ENCODE measurements at places on chromosomes 7 and 10.
A peak's percentile ranks its signal among the peaks of the same experiment; 100 is the strongest.

DNA sequence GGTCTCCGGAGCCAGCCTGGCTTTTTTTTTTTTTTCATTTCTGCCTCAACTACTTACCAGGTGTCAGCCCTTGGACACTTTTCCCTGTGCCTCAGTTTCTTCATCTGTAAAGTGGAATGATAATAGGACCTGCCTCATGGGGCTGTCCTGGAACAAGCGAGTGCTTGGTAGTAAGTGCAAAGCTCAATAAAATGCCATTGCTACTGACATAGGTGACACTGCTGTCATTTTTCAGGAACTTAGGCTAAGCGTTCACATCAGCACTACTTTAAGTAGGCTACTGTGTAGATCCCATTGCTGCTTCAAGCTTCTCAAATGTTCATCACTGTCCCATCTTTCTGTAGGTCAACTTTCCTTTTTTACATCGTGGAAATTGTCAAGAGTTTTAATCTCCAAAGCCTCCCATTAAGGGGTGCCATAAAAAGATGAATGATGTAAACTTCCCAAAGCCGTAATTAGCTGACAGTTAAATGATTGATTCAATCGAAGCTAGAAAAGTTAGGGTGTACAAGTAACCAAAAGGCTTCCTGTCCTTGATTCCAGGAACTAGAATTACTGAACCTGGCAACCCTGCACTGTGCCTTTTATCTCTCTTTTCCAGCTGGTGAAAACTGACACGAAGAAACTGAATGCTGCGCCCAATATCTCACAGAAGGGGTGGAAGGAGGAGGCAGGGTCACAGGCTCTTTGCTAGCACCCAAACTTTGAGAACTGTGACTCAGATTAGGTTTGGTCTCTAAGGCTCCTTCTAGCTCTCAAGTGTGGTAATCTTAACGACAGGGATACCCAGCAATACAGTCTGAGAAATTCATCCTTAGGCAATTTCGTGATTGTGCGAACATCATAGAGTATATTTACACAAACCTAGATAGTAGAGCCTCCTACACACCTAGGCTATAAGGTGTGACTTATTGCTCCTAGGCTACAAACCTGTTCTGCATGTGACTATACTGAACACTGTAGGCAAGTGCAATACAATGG lies 861 bp upstream of the USP6NL start:
- peak; percentile 18 for DNase-seq

DNA sequence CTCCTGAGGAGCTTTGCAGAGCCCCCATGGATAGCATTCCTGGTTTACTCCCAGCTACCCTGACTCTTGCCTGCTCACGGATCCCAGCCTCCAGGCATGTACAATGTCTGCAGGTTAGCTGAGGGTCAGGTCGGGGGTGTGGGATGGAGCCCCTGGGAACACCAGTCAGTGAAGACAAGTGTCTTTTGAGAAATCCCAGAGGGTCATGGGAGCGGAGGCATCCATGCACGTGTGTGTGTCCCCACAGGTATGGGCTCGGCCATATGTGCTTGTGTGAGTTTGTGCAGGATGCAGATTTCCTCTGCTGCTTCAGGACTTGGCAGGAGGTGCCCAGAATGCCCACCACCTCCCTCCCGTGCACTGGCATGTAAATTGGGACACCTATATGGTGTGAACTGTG lies 28.3 kb upstream of the EN2 start:
- no peak for DNase-seq

DNA sequence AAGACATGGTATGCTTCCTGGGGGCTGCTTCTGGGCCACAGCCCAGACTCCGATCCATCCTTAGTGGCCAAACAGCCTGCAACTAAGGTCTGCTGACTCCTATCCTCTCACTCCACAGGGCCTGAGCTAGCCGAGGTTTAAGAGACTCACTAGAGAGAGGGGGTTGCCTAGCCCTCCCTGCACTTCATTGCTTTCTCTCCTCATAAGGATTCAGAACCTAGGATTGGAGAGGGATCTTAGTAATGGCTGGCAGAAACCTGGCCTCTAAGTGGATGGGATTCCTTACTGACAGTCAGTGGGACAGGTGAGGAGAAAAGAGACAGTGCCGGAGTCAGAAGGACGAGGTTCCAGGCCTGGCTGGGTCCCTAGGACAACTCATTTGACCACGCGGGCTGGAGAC lies 8.2 kb upstream of the DDIT4 start:
- no peak for DNase-seq

DNA sequence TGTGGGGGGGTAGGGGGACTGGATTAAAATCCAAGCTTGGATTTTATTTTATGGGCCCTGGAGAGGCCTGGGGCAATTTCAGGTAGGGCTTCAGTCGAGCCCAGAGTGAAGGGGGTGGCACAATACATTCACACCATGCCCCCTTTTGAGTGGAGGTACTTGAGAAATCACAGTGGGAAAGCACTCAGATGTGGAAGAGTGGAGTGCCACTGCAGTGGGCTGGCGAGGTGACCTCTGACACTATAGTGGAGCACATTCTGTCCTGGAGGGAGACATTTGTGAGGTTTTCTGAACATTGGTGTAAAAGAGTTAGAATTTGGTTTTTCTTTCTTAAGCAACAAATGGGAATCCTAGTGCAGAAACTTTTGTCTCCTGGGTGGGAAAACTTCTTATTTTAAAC lies 143.2 kb downstream of the WNT2 start:
- no peak for DNase-seq

GRCh38 chr10:7933262-7933661 lies 115.0 kb downstream of the TAF3 start:
- no peak for DNase-seq

DNA sequence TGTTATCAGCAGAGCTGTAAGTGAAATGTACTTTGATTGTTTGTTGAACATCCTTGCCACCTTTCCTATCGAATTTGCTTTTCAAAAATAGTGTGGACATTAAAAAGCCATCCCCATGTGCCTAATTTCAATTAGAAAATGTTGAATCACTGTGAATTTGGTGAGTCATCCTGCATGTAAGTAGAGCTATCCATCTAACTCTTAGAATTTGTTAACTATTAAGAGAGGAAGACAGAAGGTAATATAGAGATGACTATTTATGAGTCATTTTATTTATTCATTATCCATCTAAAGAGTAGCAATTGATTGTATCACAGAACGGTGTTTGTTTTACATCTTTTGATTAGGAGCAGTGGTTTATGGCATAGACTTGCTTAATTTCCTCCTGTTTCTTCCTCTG lies 154.7 kb downstream of the MGMT start:
- DNase-seq, result no peak

GRCh38 chr10:125721035-125721434 lies 1.5 kb downstream of the EDRF1 start:
- no peak for DNase-seq

GRCh38 chr10:124713679-124714255 lies 30.4 kb downstream of the FAM53B start:
- DNase-seq, result no peak

GRCh38 chr7:1839701-1840100 lies 169.6 kb downstream of the ELFN1 start:
- DNase-seq, result no peak

DNA sequence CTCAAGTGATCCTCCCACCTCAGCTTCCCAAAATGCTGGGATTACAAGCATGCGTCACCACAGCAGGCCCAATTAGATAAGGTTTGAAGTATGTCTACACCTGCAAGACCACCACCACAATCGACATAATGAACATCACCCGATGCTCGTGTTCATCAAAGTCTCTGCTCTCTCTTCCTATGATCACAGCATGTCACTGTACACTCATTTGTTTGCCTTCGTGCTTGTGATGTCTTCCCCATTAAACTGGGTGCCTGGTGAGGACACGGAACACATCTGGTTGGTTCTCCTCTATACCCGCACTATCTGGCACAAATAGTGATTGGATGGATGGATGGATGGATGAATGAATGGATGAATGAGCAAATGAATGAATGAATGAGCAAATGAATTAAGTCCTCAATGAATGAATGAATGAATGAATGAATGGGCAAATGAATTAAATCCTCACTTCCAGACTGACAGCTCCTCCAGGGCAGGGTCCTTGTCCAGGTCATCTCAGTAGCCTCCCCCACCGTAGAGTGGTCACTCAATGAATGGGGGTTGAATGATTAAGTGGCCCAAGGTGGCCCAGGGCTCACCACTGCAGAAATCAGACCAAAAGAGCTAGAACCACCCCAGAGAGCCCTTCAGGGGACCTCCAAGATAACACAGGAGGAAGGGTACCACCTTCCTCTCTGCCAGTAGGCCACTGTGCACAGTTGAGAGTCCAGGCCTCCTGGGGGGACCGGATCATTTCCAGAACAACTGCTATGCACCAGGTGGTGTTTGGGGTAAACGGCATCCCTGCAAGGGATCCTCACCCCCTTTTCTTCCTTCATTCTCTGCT lies 101.9 kb upstream of the TNRC18 start:
- DNase-seq, result peak; percentile 14

DNA sequence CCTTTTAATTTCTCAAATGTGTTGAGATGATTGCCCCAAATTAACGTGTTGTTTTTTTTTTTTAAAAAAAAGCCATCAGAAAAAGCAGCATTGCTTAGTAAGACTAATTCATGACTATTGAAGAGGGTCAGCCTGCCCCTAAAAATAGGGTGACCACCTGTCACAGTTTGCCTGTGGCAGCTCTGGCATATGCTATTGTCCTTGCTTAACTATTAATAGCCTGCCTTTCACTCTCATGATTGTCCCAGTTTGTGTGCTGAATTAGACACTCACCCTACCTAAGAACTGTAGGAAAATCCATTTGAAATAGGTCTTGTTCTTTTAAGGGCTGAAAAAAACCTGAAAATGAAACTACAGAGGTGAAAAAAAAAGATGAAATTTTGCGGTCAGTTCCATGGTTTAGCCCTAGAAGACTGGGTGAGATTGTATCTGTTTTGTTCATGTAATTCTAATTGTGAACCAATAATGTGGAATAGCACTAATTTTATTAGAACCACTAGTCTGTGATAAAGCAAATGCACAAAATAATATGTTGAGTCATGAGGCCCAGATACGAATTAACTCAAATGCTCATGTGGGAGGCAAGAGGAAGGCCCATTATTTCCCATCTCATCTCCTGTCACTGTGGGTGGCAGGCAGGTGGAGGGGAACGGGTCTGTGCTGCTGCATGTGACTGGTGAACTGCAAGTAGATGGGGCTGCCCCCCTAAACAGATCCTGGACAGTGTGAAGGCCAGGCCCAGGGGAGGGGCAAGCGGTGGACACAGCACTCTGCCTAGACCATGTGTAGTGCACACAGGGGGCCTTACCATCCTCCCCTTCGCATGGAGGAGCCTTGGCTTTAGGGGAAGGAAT lies 265.4 kb upstream of the NFE2L3 start:
- no peak for DNase-seq

DNA sequence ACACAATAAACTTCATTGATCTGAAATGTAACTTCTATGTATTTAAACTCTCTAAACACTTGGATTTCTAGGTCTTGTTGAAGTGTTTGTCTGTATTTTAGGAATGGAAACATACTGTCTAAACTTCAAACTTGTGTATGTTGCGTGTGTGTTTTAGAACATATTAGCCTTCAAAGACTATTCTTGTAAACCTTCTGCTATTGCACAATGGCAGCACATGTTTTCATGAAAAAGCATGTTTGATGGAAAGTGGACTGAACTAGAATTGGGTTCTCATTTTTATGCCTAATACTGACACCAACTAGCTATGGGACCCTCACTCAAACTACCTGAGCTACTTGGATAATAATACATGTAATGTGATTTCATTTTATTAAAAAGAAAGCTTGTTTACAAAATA lies 592.6 kb downstream of the IPMK start:
- no peak for DNase-seq

GRCh38 chr7:14691597-14692203 lies 210.9 kb downstream of the DGKB start:
- peak; percentile 73 for DNase-seq

- DNase-seq, result no peak
Measured at GRCh38 chr10:13703101-13703818, 116.5 kb downstream of the PRPF18 start.

DNA sequence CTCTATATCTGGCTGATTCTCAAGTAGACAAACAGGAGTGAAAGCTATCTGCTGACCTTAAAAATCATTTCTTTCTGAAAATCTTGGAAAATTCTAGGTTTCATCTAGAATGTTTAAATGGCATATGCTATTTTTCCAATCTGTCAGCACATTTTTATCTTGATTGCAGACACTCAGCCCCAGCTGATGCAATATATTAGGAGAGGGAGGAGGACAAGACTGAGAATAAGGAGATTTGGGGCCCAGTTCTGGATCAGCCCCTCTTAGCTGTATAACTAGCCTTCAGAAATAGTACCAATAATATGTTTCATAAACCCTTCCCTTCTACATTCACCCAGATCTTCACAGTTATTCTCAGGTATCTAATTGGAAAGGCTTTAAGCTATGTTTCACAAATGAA lies 131.2 kb downstream of the HDAC9 start:
- DNase-seq, result peak; percentile 59

DNA sequence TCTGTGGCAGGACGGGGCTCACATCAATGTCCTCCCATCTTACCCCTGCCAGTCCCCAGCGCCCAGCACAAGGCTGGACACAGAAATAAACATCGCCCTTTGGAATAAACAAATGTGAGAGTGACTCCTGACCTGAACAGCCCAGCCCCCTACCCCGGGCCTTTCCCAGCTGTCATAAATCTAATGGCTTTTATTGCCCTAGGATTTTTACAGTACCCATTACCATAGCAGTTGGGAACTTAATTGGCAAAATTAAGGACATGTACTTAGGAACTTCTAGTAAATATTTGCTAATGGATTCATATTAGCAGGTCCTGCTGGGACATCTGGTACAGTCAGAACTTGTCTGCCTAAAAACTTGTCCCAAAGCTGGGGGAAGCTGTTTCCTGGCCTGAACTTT lies 76.6 kb downstream of the GLRX3 start:
- DNase-seq, result no peak

DNA sequence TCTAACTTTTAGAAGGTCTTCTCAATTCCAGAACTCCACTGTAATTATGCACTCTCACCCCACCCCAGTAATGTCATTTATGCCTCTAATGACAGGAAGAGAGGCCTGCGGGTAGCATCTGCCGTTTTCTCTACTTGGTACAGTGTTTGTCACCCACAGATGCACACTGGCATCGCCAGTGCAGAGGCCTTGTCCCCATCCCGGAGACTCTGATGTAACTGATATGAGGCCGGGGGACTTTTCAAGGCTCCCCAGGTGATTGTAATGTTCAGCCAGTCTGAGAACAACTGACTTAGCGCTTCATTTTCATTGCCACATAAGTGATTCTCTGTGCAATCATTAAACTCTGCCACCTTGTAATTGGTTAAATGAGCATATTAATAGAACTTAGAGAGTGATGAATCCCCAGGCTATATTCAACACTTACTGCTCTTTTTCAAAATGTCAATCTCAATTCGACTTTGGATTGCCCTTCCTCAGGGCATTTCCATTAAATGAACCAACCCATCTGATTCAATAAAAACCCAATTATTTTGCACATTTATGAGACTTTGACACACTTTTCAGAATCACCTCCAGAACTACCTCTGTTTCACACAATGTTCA lies 113.2 kb downstream of the HERPUD2 start:
- no peak for DNase-seq

GRCh38 chr7:30771174-30771879 lies at the start of gene MINDY4:
MINDY4 (plus strand) TSS chr7:30771417; CDS start chr7:30771494, 77 bp downstream.
- DNase-seq, result peak; percentile 86

GRCh38 chr10:48941427-48942075 lies 1.9 kb upstream of the LRRC18 start:
- no peak for DNase-seq

- no peak for DNase-seq
Measured at GRCh38 chr10:69047111-69047832, 40.6 kb upstream of the SRGN start.

- peak; percentile 48 for DNase-seq
Measured at GRCh38 chr10:16521311-16522016, at the start of gene C1QL3. C1QL3 (minus strand) TSS chr10:16521879; CDS start chr10:16521065, 814 bp downstream.

GRCh38 chr7:2717293-2718261 lies 29.6 kb downstream of the AMZ1 start:
- DNase-seq, result no peak
